ENCODE measurements at places on chromosomes 7 and 10.

DNA sequence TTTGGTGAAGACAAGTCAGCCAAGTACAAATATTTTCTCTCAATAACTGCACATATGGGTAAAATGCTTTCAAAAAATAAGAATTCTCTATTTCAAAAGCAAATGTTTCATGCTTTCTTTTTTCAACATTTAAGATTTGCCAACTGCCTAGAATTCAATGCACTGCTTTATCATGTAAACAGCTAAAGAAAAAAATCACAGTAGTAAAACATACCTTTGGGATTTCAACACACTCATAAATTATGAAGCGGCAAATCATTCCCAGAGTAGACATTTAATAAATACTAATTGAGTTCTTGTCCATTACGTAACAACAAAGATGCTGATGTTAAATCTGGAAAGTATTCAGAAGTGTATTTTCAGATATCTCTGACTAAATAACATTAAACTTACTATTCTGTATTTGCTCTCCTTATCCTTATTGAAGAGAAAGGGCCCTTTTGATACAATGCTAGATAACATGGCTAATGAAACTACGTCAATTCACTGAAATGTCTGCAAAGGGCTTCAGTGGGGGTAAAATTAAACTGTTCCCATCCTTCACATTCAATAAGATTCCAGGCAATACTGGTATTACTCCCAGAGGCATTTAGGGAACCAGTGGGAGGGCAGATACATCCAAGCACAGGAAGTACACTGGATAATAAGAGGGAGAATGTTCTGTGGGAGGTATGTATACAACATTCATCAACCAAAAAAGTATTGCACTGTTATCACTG is 13.9 kb downstream of the NAPEPLD start:
- DNase-seq, result no peak

DNA sequence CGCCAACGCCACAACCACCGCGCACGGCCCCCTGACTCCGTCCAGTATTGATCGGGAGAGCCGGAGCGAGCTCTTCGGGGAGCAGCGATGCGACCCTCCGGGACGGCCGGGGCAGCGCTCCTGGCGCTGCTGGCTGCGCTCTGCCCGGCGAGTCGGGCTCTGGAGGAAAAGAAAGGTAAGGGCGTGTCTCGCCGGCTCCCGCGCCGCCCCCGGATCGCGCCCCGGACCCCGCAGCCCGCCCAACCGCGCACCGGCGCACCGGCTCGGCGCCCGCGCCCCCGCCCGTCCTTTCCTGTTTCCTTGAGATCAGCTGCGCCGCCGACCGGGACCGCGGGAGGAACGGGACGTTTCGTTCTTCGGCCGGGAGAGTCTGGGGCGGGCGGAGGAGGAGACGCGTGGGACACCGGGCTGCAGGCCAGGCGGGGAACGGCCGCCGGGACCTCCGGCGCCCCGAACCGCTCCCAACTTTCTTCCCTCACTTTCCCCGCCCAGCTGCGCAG is 424 bp downstream of the EGFR start:
- DNase-seq, result no peak

- DNase-seq, result no peak
Observed at GRCh38 chr7:117707080-117707479, 166.2 kb downstream of the CTTNBP2 start.

- no peak for DNase-seq
Observed at GRCh38 chr10:132366006-132366405, 31.0 kb upstream of the PWWP2B start.

- DNase-seq, result no peak
Observed at GRCh38 chr7:140680886-140681285, 8.1 kb downstream of the ADCK2 start.

GRCh38 chr10:31642281-31642680 is 286.4 kb downstream of the ARHGAP12 start:
- no peak for DNase-seq

GRCh38 chr10:17206210-17206709 is 4.8 kb upstream of the TRDMT1 start:
- no peak for DNase-seq

DNA sequence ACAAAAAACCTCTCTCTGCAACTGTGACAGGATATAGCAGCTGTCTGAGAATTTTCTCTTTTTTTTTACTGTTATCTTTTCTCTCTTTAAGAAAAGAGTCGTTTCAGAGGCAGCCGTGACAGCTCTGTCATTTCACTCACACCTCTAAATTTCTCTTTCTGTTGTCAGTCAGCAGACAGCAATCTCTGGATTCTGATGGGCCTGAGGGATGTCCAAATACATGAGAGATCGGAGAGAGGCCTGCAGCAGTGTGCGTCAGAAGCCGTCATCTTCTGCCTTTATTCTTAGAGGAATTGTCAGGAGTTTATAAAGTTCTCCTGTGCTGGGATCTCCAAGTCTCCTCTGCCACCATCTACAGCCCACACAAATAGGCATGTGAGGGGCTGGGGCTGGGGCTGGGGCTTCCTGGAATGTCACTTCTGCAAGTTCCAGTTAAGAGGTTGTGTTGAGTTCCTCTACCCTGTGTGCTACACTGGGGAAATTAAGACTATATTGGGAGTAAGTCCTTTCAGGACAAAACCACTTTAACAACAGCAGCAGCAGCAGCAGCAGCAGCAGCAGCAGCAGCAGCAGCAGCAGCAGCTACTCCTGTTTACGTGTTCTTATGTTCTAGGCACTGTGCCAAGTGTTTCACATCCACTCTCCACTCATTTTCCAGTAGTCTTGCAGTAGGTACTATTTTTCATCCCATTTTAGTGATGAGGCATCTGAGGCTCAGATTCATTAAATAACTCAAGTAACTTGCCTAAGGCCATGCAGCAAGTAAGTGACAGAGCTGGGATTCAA is 541.3 kb downstream of the LRMDA start:
- DNase-seq, result no peak

GRCh38 chr10:70135046-70135445 is 2.4 kb upstream of the AIFM2 start:
- no peak for DNase-seq
